ENCODE measurements at places on chromosomes 5 and 9.

- DNase-seq = no peak
Measured at GRCh38 chr9:16290169-16290568, 580.3 kb downstream of the BNC2 start.

DNA sequence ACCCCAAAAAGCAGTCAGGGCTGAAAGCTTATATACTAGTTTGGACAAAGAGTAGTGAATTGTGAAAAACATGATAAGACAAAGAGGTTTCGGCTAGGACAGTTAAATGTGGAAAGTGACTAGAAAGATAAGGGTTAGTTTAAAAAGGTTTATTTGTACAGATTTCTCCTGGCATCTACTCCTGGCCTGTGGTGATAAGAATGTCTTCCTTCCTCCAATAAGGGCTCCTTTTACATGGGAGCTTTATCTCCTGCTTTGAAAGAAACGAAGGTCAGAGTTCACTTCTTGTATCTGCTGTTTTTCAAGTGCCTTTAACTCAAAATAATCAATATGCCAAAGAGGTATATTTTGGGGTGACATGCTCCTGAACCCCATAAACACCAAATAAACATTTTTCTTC is 776.1 kb upstream of the COX7C start:
- DNase-seq = no peak

GRCh38 chr5:162052676-162053075 is 14.9 kb upstream of the GABRG2 start:
- DNase-seq = no peak

GRCh38 chr9:76090909-76091308 is 200.4 kb downstream of the PCSK5 start:
- no peak for DNase-seq

GRCh38 chr5:122471031-122471751 is 159.2 kb downstream of the SNCAIP start:
- no peak for DNase-seq

DNA sequence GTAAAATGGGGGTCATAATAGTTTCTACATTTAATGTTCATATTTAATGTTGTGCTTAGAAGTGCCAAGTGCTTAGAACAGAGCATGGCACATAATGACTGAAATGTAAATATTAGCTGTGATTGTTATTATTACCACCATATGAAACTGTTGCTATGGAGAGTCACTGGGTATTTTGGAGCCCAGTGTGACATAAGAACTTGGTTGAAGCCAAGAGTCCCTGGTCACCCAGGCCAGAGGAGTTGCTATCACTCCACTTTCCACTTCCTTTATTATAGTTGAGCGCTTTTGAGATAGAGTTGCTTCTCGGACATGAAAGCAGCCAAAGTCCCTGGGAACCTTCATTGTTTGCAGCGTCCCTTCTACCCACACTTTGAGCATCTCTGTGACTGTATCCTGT is 77.1 kb downstream of the MAP1B start:
- DNase-seq = no peak

- no peak for DNase-seq
Measured at GRCh38 chr9:95082401-95083084, 235.0 kb downstream of the FANCC start.

DNA sequence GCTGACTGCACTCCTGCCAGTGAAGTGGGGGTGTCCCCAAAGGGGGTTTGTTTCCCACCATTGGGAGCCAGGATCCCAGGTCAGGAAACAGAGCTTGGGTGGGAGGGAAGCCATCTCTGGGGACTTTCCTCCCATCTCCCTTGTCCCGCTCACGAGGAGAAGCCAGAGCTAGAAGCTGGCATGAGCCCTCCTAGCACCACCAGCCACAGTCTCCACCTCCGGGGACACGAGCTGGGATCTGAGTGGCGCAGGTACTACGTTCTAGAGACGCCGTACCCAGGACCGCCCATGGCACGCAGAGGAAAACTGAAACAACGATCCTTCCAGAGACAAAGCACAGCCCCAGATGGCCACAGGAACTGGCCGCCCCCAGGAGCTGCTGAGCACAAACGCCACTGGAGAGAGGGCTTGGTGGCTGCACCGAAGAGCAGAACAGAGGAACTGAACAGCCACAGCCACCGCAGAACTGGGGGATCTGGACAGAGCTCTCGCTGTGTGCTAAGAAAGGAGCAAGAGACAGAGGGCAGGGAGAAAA is 29.8 kb downstream of the ADAMTS2 start:
- no peak for DNase-seq

DNA sequence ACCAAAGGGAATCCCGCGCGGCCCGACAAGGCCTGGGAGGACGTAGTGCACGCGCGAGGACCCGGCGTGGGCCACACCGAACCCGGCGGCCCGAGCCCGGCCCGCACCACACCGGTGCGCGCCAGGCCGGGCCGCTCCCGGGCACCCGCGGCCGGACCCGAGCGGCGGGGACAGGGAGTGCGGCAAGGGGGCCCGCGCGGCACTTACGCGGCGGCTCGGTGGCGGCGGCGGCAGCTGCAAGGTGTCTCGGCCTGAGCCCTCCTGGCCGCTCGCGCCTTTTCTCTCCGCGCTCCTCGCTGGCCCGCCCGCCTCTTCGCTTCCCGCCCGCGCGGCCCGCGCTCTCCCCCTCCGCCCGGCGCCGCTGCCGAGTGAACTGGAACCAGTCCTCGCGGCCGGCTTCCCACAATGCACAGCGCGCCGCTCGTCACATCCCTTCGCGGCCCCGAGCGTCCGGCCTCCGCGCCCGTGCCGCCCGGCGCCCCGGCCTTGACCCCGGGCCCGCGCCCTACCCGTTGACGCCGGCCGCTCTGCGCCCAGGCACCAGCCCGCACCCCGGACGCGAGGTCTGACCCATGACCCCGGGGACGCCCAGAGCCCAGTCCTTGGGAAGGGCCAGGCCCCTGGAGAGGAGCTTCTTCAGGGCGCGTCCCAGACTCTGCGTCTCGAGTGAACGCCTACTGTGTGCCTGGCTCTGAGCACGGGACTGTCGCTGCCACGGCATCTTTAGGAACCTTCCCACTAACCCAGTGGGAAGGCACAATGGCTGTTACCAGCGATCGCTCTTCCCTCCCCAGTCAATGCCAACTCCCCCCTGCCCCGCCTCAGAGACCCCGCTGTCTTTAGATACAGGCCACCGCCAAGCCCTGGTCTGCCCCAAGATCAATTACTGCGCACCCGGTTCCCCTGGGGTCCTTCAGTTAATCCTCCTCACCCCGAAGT is at the start of gene MACROH2A1:
Gene MACROH2A1 (minus strand): TSS at position 377 of the 939 bp plus-strand sequence. CDS start 10,138 bp downstream, outside the sequence.
- no peak for DNase-seq

GRCh38 chr9:132826621-132827365 is 51.3 kb downstream of the AK8 start:
- DNase-seq = no peak

GRCh38 chr9:115412656-115413055 is 294.7 kb upstream of the TNC start:
- no peak for DNase-seq

DNA sequence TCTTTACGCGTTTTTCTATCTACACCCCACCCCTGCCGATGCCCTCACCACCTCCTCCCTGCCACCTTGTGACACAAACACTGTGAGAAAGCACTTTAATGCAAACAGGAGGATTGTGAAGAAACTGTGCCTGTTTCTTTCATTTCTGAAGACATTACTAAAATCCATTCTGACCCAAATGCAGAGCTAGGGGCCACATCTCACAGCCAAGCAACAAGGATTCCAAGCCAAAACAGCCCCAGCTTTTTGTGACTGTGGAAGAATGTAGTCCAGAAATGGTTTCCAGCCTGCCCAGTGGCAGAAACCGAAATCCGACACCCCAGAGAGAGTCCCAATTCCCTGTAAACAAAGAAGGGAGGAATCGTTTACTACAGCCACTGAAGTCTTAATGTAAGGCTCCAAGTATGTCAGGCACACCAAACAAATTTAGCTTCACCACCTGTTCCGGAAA is 190.9 kb downstream of the TTC39B start:
- no peak for DNase-seq

DNA sequence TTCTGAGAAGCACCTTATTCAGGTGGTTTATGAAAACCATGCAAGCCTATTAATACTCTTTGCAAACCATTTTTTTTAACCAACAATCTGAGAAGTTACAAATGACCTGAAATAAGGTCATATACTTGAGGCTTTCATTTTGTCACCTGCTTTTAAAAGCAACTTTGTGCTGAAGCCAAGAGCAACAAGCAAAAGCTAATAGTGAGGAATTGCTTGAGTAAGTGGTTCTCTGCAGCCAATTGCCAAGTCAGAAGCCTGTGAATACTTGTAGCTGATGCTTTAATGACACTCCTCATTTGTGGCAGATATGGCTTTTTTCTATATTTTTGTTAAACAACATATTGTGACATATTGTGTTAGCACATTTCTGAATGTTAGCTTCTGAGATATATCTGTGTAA is 126.7 kb upstream of the ZNF608 start:
- no peak for DNase-seq

DNA sequence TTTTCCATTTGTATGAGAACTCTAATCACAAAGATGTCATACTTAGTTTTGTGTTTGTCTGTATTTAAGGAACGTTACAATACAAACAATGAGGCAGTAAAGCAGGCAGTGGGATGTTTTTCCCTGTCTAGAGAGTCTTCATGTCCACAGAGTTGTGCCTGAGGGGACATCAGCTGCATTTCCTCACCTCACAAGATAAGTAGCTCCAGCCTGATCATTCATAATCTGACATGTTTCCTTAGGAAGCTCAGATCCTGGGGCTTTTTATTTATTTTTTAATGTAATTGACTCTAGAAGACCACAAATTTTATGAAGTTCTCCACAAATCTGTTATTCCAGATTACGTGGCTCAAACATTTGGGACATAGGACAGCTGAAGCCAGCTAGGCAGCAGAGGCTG is 78.5 kb downstream of the SPTLC1 start:
- no peak for DNase-seq

- no peak for DNase-seq
Measured at GRCh38 chr9:126392662-126393371, 66.2 kb downstream of the MVB12B start.

DNA sequence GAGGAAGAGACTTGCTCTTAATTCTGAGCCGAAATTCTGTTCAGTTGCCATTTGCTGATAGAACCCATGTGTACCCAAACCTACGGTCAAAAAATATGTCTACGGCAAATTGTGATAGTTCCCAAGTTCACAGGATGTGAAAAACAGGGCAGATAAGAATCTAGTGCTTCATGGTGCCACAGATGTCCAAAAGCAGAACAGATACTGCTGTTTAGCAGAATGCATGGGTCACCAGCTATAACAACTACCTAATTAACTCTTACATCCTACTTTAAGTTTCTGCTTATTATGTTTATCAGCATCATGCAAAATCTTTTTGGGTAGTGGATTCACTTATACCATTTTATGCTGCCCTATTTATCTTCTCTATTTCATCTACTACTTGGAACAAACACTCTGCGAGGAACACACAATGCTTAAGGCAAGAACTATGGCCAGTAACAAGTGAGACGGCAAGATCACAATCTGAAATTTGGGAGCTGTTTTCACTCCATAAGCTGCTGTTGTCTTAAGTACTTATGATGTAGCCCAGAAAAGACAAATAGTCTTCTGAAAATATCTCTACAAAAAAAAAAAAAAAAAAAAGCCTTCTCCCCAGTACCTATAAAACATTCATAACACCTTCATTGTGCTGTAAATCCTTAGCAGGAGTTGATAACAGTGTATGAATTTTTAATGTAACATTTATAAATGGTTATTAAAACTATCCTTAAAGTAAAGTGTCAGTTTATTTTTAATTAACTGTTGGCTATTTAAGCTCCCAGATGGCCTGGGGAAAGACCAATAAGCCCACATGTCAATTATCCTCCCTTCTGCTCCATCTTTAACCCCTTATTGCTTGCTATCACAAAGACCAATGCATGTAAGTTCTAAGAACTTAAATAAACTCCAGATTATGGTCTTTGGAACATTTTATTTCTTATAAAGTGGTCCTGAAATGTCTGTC is 232.3 kb downstream of the TLR4 start:
- DNase-seq = no peak

DNA sequence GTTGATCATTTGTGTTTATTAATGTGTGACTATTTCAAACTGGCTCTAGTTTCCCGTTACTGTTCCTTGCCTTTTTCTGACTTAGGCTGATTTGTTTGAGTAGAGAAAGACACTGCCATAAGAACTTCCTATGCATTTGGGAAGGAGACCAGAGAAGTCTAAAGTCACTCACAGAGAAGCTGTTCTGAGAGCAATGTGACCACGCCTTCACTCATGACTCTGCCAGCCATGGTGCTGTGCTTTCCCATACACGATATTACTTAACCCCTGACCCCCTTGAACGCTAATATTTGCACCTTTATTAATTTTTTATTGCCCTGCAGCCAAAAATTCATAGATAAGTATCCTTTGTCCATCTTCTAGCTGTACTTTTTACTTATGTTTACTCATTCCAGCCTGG is 20.9 kb downstream of the SLC28A3 start:
- no peak for DNase-seq

- no peak for DNase-seq
Measured at GRCh38 chr5:176629853-176630680, at the start of the genes EIF4E1B and SNCB. Gene EIF4E1B, plus strand, starts transcription at chr5:176630675. Its CDS starts 12,113 bp downstream, at chr5:176642788. Gene SNCB, minus strand, starts transcription at chr5:176630534. Its CDS starts 880 bp downstream, at chr5:176629654.

- no peak for DNase-seq
Measured at GRCh38 chr5:103461243-103461642, 101.3 kb downstream of the NUDT12 start.

GRCh38 chr5:34524123-34524522 is 132.0 kb upstream of the RAI14 start:
- DNase-seq = no peak

GRCh38 chr9:3857673-3858072 is 331.9 kb upstream of the RFX3 start:
- no peak for DNase-seq

DNA sequence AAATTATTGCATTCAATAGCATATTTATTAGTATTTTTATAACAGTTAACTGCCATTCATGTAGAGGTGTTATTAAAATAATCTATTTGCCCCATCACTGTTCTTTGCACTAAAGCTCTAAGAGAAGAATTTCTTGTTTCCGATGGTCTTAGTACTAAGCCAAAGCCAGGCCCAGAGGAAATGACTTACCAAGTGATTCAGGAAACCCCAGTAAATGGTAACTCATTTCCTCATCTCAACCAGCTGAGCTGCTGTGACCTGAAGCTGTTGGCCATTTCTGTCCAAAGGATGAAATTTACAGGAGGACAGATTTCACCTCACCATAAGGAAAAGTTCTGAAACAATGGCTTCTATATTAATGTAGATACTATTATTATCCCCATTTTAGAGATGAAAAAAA is 117.0 kb downstream of the PIK3R1 start:
- DNase-seq = no peak

- no peak for DNase-seq
Measured at GRCh38 chr5:130528474-130528873, 624.2 kb downstream of the CHSY3 start.

GRCh38 chr9:77785341-77785740 is 137.2 kb upstream of the GNA14 start:
- no peak for DNase-seq

DNA sequence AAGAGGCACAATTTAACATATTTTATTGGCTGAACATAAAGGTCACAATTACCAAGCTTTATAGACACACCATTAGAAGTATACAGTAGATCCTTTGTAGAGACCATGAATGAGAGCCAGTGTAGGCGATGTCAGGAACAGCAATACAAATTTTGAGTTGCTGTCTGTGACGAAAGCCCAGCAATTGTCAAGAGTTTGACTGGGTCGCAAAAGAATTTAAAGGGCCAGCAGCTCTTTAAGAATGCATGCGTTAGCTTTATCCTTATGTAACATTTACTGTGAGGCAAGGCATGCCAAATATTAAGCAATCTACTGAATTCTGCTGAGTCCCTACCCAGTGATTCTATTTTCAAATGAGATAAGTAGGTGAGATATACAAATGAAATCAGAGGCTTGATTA is 236.9 kb downstream of the ARRDC3 start:
- DNase-seq = no peak

GRCh38 chr5:180156141-180156540 is 52.9 kb downstream of the RASGEF1C start:
- no peak for DNase-seq

- DNase-seq = no peak
Measured at GRCh38 chr5:145778144-145778900, 56.8 kb downstream of the PRELID2 start.

Data from NCI-H1417 treated with DMSO at 0.1 percent for 48 hours (cell line).